ENCODE measurements at places on chromosomes 7 and 10.
A peak's percentile ranks its signal among the peaks of the same experiment; 100 is the strongest.

DNA sequence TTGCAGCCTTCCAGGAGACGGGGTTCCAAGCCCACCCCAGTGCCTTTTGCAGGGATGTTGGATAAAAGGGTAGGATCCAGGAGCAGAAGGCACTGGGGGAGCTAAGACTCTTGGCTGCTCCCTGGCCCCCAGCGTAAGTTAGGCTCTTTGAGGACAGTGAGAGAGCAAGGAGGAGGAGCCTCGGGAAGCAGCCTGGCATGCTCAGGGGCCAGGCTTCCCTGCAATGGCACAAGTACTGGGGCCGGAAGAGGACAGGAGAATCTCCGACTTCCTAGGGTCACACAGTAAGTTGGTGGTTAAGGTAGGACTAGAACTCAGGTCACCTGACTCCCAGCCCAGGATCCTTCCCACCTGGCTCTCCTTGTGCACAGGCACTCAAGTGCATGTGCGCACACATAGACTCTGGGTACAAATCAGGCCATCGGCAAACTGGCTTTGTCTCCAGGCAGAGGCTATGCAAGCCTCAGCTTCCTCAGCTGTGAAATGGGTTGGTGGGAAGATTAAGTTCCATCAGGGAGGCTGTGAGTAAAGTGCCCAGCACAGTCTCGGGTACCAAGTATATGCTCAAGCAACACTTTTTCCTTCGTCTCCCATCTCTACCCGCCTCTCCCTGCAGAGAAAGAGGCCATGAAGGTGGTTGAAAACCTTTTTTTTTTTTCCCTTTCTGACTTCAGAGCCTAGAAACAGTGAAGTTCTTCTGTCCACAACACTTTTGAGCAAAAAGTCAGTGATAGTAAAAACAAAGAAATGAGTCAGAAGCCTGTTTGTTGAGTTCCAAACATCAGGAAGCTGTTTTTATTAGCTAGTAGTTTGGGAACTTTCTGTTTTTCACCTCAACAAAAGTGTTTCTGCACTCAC is 79.1 kb downstream of the NEURL1 start:
- DNase-seq = no peak

GRCh38 chr10:132434405-132435005 is 37.5 kb downstream of the PWWP2B start:
- DNase-seq = no peak

GRCh38 chr7:89247207-89247606 is 451.7 kb upstream of the TEX47 start:
- DNase-seq = no peak

GRCh38 chr10:88411772-88412349 is 171.3 kb downstream of the RNLS start:
- DNase-seq = no peak

GRCh38 chr10:74871595-74872382 is 45.4 kb downstream of the KAT6B start:
- no peak for DNase-seq

DNA sequence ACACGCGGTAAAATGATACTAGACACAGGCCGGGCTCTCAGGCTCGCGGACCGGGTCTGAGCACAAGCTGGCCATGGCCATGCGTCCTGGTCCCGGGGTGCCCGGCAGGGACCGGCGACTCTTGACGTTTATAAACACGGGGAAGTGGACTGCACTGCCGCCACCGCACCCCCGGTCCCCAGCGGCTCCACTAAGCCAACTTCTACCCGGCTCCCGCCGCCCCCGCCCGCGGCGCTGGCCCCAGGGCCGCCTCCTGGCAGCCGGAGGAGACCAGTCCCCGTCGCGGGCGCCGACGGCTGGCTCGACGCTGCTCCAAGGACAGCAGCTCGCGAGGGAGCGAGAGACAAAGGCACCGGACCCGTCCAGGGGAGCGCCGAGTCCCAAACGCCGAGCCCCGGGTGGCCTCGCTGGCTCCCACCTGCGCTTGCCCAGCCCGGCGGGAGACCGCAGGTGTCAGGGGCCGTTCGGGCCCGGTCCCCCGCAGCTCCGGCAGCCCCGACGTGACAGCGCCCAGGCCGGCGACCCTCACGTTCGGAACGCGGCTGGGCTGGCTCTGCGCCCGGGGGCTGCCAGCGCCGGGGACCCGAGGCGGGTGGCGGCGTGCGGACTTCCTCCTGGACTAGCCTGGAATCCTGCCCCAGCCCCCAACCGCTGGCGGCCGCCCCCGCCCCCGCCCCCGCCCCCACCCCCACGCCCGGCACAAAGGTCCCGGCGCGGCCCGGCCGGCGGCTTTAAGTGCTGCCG is 517 bp downstream of the ITGB1 start:
- no peak for DNase-seq

- no peak for DNase-seq
These were observed 113.4 kb downstream of the VPS41 start for GRCh38 chr7:38795593-38795992.

- DNase-seq = no peak
These were observed 69.6 kb upstream of the RAPGEF5 start for GRCh38 chr7:22426463-22427094.

DNA sequence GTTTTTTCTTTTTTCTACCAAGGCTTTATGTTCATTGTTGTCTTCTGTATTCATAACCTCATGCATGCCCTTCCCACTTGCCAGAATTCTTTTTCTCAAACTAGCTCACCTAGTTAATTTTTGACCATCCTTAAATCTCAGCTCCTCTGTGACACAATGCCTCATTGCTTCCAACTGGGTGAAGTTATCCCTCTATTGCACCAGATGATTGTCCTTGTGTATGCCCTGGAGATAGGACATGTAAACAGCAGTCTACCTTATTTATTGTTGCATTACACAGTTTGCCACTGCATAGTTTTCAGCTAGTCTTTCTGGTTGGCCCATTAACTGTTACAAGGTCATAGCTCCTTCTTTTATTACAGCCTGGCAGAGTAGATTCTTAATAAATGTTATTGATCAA is 763.1 kb upstream of the COBL start:
- DNase-seq = no peak

GRCh38 chr10:114547514-114547913 is 110.6 kb downstream of the ABLIM1 start:
- no peak for DNase-seq

GRCh38 chr10:14594878-14595525 is 179.7 kb downstream of the FAM107B start:
- DNase-seq = no peak

GRCh38 chr7:125347269-125347668 is 417.6 kb upstream of the POT1 start:
- DNase-seq = no peak

- DNase-seq = no peak
These were observed 93.8 kb downstream of the PARD3 start for GRCh38 chr10:34721208-34721840.

DNA sequence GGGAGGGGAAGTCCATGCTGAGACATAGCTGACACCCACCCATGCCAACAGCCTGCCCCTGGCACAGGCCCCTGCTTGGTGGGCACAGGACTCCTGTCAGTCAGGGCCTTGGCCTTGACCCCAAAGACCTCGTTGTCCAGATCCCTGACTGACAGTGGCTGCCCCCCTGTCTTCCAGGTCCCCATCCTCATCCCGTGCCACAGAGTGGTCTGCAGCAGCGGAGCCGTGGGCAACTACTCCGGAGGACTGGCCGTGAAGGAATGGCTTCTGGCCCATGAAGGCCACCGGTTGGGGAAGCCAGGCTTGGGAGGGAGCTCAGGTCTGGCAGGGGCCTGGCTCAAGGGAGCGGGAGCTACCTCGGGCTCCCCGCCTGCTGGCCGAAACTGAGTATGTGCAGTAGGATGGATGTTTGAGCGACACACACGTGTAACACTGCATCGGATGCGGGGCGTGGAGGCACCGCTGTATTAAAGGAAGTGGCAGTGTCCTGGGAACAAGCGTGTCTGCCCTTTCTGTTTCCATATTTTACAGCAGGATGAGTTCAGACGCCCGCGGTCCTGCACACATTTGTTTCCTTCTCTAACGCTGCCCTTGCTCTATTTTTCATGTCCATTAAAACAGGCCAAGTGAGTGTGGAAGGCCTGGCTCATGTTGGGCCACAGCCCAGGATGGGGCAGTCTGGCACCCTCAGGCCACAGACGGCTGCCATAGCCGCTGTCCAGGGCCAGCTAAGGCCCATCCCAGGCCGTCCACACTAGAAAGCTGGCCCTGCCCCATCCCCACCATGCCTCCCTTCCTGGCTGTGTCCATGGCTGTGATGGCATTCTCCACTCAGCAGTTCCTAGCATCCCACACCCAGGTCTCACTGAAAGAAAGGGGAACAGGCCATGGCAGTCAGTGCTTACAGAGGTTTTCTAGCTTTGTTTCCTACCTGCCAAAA is 197.2 kb downstream of the EBF3 start:
- no peak for DNase-seq

GRCh38 chr10:100878291-100878910 is 34.4 kb upstream of the SLF2 start:
- DNase-seq = peak; percentile 15

- DNase-seq = no peak
These were observed 16.9 kb downstream of the MYO1G start for GRCh38 chr7:44961844-44962482.

DNA sequence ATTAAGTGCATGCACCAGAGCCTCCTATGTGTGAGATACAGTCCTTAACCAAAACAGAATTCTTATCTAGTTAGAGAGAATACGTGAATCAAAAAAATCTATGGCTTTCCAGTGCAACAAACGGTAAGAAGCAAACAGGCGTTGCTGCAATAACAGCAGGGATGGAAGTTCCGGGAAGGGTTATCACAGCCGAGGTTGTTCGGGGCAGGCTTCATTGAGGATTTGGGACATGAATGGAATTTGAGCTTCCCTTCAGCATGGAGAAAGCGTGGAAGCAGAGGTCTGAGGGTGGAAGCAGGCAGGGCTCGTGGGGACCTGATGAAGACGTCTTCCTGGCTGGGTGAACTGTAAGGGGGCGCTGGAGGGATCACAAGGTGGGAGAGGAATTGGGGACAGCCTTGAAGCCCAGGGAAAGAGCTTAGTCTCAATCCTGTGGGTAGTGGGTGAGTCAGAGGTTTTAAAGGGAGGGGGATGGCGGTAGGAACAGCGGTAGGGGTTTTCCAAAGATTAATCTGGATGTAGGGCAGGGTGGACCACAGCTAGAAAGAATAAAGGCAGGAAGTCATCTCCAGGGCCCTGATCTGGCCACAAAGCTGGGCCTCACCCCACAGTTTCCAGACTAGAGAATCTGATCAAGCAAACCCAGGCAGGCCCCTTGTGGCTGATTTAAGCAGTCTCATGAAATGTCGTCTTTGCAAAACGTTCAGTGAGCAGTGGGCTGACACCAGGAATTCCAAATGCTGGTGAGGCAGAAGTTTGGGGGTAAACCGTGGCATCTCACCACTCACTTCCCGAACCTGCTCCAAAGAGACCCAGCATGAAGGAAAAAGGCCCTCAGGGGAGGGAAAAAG is 65.1 kb downstream of the CALML3 start:
- no peak for DNase-seq

DNA sequence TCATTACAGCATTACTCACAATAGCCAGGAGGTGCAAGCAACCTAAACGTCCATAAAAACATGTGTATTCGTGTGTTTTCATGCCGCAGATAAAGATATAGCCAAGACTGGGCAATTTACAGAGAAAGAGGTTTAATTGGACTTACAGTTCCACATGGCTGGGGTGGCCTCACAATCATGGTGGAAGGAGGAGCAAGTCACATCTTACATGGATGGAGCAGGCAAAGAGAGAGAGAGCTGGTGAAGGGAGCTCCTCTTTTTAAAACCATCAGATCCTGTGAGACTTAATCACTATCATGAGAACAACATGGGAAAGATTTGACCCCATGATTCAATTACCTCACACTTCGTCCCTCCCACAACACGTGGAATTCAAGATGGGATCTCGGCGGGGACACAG is 33.0 kb downstream of the PDLIM1 start:
- DNase-seq = no peak

DNA sequence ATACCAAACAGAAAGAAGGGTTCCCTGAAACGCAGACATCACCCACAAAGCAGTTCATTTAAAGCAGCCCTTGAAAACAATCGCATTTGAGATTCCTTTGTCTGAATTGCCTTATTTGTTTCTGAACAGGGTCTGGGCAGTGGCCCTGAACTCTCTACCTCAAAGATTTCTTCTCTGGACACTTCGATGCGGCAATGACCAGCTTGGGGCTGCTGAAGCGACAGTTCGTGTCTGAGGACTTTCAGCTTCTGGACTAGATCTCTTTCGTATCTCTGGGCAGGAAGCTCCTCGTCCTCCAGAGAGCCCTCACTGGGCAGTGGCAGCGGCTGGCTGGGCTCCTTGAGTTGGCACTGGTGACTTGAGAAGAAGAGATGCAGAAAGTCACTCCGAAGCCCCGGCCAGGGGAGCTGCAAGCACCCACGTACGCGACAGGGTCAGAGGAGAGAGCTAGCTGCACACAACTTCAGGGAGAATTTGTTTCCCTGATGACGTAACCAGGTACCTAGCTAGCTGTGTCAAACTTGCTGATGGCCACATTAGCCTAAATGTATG is 96.3 kb downstream of the SMURF1 start:
- DNase-seq = no peak

DNA sequence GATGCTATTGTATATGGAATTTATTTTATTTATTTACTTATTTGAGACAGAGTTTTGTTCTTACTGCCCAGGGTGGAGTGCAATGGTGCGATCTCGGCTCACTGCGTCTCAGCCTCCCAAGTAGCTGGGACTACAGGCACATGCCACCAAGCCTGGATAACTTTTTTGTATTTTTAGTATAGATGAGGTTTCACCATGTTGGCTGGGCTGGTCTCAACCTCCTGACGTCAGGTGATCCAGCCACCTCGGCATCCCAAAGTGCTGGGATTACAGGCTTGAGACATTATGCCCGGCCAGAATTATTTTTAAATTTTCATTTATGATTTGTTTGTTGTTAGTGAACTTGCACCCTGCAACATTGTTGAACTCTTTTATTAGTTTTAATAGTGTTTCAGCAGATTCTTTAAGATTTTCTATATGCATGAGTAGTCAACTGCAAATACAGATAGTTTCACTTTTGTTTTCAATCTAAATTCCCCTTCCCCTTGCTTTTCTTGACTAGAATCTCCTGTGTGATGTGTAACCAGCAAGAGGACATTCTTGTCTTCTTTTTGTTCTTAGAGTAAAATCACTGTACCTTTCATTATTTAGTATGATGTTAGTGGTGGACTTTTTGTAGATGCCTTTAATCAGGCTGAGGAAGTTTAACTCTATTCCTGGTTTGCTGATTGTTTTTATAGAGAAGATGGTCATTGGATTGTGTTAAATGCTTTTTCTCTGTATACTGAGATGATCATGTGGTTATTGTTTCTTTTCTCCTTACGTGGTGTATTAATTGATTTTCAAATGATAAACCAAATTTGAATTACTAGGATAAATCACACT is 27.8 kb downstream of the ZNF33A start:
- no peak for DNase-seq

DNA sequence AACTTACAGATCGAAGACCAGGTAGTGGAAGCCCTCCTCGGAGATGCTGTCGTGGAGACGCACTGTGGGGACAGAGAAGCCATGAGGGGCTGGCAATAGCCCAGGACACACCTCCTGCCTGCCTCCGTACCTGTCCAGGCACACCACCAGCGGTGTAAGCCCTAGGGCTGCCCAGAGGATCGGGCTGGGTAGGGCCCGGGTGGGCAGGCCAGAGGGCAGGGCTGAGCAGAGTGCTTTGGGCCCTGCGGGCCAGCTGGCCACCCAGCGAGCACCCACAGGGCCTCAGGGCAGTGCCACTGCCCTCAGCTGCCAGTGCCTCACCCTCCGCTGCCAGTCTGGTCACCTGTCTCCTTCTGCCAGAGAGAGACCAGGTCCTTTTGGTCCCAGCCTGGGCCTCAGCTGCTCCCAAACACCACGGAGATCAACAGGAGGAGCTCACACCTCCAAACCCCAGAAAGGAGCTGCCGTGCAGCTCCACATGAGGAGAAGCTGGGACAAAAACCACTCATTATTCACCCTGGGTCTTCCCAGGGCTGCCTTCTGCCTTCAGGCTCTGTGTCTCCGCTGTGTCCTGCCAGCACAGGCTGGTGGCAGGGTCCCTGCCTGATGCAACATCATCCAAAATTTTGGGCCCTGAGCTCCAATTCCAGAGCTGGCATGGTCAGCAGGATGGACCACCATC is 58.2 kb downstream of the YKT6 start:
- no peak for DNase-seq

Data from NCI-H2081 (cell line).